Activated T-cell treated with anti-CD3 and anti-CD28 coated beads, Interleukin-2, amount 50 U/mL, for 48 hours (primary cell): ENCODE measurements at places on chromosomes 5 and 9.

DNA sequence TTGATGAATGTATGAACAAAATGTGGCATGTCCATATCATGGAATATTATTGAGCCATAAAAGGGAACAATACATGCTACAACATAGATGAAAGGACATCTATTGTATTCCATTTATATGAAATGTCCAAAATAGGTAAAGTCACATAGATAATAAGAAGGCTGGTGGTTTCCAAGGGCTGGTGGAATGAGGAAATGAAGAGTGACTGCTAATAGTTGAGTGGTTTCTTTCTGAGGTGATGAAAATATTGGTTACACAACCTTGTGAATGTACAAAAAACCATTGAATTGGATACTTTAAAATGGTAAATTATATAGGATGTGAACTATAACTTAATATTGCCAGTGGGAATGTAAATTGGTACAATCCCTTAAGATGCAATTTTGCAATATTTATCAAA, 5.2 kb downstream of the ARSB start:
- no peak for DNase-seq

DNA sequence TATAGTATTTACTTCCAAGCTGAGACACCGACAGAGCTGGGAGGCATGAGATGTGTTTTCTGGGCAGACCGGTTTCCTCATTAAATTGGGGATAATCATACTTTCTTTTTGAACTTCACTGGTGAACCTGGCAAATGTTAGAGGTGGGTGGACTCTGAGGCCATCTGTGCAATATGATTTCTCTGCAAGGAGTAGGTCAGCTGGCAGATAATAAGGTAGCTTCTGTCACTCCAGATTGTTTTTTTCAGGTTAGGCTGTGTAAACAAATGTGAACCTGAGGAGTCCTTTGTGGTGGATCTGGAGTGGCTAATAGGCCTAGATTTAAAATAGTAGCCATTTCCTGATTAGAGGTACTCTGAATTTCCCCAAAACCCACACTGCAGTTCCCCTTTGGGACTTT, 75.4 kb upstream of the S1PR3 start:
- DNase-seq: no peak

GRCh38 chr5:137564398-137564961, 65.4 kb upstream of the SPOCK1 start:
- DNase-seq: no peak

DNA sequence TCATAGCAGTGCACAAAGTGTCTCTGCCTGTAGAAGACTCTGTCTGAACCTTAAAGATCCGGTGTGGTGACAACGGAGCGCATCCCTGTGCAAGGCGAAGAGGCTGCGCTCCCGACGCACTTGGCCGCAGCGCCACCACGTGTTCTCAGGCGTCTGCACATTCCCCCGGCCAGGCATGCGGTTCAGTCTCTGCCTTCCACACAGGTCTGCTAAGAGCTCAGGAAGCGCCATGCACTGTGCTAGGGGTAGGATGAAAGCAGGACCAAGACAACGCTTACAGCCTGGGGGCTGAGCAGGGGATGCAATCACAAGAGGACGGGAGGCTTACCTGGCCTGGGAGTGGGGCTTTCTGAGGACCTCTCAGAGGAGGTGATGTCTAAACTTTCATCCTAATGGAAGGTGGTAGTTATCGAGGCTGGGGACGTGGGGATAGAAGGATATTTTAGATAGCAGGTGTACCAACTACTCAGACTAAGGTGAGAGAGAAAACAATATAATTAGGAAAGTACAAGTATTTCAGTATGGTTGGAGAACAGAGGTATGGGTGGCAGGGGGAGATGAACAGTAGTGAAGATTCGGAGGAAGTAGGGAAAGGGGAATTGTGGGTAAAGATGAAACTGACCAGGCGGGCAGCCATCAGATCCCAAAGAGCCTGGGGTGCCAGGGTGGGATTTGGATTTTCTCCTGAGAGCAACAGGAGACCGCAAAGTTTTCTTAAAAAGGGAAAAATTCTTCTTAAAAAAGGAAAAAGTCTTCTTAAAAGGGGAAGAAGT, 13.3 kb downstream of the CAPSL start:
- DNase-seq: peak; percentile 93

DNA sequence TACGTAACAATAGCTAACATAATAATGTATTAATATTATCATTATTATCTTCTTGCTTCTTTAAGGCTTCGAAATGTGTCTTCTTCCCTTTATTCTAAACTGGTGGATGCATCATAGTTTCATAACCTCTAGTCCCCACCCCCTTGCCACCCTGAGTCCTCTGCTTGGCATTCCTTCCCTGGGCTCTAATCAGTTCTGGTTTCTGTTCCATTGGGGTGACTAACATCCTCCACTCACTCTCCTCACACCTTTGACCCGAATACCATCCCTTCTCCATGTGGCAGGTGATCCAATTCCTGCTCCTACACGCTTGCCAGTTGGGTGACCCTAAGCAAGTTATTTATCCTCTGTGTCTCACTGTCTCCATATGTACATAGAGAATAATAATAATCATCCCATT, 286.1 kb downstream of the TRPM3 start:
- no peak for DNase-seq

GRCh38 chr9:113690055-113690740, 185.9 kb upstream of the ZNF618 start:
- DNase-seq: no peak

DNA sequence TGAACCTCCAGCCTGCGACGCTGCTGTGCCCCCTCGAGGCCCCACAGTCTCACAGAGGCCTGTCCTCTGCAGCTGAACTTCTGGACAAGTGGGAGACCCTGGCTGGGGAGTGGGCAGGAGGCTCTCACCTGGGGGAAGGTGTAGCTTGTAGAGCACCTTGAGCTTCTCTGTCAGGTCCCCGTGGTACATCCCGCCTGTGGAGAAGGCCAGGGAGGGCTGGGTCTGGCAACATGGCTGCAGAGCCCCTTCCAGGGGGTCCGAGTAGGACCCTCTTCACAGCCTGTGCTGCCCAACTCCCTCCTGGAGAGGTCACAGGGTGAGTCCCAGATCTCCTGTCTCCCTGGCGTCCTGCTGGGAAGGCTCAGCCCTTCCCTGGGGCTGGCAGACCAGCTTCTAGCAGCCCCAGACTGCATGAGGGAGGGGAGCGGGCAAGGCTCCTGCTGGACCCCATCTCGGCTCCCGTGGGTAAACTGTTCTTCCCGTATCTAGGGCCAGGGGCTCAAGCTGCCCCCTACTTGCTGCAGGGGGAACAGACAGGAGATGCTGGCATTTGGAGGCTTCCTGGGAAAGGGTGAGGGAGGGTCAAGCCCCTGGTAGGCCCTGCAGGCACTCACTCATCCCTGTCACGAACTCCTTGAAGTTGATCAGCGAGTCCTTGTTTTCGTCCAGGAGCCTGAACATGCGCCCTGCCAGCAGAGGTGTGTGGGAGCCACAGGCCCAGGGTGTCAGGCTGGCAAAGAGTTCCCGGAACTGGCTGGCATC, 11.2 kb upstream of the MRNIP start:
- no peak for DNase-seq

- DNase-seq: peak; percentile 22
These were observed 78.8 kb upstream of the GPBP1 start for GRCh38 chr5:57094753-57095683.

DNA sequence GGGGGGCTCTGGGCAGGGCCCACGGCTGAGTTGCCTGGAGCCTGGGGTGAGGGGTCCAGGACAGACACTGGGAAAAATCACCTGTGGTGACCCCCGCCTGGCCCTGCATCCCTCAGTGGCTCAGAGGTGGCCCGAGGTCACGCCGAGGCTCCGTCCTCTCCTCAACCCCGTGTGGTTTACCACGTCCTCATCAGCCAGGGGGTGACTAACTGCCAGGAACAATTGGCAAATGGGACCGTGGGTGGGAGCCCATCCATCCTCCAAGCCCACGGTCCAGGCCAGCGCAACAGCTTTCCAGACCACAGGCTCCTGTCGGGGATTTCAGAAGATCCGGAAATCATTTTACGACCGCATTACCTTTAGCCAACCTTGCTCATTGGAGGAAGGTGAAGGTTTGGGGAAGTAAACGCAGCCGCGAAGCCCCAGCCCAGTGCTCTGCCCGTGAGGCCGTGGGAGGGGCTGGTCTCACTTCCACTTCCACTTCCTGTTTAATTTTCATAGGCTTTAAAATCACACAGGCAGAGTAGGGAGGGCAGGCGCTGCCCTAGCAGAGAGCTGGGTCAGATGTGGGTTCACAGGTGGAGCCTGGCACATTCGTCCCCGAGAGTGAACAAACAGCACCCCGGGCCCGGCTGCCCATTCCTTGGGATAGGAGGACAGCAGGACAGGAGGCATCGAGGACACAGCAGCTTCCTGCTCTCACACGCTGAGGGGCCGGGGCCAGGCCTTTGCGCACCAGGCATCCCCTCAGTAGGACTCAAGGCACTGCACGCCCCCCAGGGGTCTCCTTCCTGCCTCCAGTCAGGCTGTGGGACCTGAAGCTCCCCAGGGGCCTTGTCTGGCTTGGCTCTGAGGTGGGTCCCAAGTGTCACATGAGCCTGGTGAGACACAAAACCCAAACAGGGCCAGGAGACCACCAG, 19.8 kb upstream of the SLC9A3 start:
- peak; percentile 58 for DNase-seq

- no peak for DNase-seq
These were observed 88.3 kb upstream of the PRDM9 start for GRCh38 chr5:23419115-23419514.

DNA sequence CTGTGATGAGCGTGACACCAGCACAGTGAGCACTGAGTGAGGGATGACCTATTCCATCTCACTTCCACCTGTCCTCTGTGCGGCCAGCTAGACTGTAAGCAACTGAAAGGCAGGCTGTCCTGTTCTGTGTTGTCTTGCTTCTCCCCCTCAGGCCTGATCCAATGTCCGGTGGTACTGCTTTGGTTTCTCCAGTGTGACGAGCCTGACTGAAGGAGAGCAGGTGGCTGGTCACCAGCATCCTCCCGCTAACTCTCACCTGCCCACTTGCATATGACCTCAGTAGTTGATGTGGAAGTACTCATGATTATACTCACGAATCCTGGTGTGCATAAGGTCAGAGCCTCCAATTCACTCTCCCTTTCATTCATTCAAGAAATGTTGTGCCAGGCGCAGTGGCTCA, 2.4 kb upstream of the SLC27A4 start:
- no peak for DNase-seq

DNA sequence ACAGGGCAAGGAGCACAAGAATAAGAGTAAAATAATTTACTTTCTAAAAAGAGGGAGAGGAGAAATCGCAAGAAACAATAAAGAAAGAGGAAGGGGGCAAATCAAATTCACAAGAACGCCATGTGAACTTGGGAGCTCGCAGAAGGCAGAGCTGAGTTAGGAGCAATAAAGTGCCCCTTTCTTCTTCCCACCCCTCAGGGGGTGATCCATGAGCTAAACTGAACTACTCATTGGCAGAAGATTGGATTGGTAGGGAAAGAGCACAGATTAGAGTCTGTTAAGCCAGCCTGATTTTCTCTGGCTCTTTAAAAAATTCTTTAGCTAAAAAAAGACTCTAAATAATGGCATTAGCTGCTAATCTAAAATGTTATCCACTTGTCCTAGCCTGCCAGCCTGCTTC, 307.5 kb downstream of the EBF1 start:
- no peak for DNase-seq

DNA sequence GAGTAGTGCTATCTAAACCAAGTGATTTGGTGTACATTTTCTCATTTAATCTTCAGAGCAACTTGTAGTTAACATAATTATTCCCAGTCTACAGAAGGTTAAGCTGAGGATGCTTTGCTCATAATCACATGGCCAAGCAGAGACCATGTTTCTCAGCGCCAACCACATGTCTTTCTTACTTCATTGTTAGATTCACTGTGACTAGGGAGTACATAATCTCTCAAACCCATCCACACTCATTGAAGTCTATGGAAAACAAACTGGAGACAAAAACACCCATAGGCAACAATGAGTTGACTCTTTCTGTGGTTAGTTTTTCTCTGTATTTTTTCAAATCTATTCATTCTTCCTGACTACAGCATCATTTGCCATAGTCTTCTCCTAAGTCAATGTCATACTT, 281.7 kb upstream of the PTGER4 start:
- DNase-seq: no peak

GRCh38 chr5:127400539-127400938, 109.9 kb downstream of the MEGF10 start:
- DNase-seq: no peak

DNA sequence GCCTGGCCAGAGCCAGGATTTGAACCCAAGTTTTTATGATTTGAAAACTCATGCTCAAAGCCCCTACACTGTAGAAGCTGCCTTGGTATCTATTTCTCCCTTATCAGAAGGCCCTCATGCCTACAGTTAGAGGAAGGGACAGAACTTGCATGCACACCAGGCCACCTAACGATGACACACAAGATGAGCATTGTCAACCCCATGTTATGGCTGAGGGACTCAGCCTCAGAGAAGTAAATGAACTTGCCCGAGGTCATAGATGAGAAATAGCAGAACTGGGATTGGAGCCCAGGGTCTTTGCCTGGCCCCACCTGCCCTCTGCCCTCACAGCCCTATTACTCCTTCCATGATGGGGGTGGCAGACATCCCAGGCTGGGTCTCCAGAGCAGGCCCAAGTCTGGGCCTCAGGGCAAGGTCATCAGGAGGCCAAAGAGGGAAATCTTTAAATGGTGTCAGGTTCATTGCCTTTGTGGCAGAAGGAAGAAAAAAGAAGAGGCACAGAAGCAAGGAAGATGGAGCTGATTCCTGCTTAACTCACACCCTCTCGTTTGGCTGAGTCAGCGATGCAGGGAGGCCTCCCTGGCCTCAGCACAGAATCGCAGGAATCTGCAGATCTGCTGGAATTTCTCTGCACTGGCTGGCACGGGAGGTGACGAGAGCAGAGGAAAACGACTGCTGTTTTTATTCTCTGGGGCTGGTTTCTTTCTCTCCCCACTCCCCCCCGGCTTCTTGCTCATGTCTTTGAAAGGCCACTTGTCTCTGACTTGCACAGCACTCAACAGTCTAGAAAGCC, 20.6 kb upstream of the CRB2 start:
- no peak for DNase-seq

- no peak for DNase-seq
These were observed 62.1 kb downstream of the BASP1 start for GRCh38 chr5:17279487-17279886.

- DNase-seq: no peak
These were observed 53.8 kb downstream of the CDC14B start for GRCh38 chr9:96565671-96566497.

- no peak for DNase-seq
These were observed 263.7 kb downstream of the SEMA5A start for GRCh38 chr5:9282211-9282610.

DNA sequence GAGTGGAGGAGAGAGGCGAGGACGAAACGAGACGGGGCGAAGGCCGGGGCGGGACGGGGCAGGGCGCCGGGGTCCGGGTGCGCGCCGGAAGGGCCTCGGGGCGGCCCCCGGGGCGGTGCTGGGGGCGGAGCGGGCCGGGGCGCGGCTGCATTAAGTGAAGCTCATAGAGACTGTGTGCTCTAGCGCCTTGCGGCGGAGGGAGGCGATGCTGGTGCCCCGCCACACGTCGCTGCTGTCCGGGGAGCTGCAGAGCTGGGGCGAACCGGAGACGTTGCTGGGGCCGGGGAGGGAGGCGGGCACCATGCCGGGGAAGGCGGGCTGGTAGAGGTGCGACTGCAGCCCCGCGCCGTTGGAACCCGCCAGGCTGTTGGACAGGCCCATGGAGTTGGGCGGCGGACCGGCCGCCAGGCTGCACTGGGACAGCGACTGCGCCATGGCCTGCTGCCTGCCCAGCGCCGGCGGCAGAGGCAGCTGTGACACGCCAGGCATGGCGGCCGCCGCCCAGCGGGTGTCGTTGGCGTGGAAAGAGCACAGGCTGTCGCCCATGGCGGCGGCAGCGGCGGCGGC, 8.3 kb downstream of the OTP start:
- peak; percentile 71 for DNase-seq

- peak; percentile 30 for DNase-seq
These were observed 116.6 kb upstream of the SLC44A1 start for GRCh38 chr9:105127863-105128220.

- no peak for DNase-seq
These were observed 13.3 kb downstream of the NR5A1 start for GRCh38 chr9:124493794-124494479.
